ENCODE measurements at places on chromosomes 16 and 17.

GRCh38 chr16:82067042-82067803 is 32.2 kb downstream of the HSD17B2 start:
- no peak for DNase-seq

DNA sequence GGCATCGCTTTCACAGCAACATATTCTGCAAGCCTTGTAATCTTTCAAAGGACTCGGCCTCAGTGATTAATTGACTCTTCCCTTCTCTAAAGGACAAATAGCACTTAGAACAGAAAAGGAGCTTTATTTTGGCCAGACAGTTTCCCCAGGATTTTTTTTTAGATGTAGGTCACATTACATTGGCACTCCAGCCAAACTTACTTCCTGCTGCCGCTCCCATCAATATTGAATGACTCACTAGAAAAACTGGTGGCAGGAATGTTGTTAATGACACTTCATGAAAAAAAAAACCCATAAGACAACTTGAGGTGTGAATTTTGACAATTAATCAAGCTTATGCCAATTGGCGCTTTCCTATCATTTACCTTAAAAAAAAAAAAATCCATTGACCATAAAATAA is 432.6 kb downstream of the TOX3 start:
- DNase-seq: no peak

GRCh38 chr17:55320594-55321426 is 56.0 kb downstream of the HLF start:
- no peak for DNase-seq

- no peak for DNase-seq
Measured at GRCh38 chr17:14296166-14296910, 4.5 kb upstream of the HS3ST3B1 start.

DNA sequence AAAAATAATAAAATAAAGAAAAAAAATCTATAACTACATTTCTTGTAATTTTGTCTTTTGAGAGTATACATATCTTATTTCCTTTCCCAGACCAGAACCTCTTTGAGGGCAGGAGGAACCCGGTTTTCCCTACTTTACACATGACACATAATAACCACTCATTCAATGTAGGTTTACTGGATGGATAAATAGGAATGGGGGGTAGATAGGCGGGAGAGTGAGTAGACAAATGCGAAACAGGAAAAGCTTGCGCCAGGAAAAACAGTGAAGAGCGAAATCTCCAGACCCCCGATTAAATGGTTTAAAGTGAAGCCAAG is 515 bp upstream of the GOSR2 start:
- DNase-seq: no peak

DNA sequence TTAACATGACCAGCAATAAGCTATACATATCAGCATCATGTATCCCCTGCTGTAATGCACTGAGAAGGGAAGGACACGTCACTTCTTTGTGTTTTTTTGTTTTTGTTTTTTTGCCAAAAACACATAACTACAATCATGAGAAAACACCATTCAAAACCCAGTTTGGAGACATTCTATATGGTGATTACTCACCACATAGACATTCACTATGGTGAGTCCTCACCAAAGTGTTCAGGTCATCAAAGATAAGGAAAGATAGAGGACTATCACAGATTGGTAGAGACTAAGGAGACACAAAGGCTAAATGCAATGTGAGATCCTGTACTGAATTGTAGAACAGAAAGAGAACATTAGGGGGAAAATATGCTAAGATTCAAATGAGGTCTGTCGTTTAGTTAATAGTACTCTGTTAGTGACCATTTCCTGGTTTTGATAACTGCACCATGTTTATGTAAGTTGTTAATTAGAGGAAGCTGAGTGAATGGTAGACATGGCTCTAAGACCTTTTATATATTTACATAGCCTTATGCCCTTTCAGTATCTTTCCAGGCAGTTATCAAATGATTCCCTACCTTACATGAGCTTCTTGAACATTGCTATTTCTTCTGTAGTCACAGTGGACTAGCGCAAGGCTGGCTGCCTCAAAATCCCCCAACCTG is 46.6 kb downstream of the PIK3R5 start:
- no peak for DNase-seq

DNA sequence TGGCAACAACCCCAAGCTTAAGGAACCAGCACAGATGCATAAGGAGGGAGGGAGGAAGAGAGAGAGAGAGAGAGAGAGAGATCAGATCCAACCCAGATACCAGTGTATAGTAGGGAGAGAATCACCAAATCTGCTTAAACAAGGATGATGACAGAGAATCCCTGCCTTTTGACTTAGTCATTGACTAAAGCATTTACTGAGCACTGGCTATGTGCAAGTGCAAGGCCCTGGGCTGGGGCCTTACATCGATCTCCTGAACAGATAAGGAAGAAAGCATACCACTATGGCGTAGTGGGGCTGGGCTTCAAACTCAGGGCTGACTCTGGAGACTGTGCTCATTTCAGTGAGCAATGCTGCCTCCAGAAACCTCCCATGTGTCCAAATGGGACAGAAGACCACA is 15.8 kb downstream of the TSNAXIP1 start:
- no peak for DNase-seq

GRCh38 chr16:50302472-50303005 is 36.2 kb downstream of the ADCY7 start:
- DNase-seq: no peak

- DNase-seq: no peak
Measured at GRCh38 chr17:61335105-61335844, 64.4 kb upstream of the TBX2 start.

DNA sequence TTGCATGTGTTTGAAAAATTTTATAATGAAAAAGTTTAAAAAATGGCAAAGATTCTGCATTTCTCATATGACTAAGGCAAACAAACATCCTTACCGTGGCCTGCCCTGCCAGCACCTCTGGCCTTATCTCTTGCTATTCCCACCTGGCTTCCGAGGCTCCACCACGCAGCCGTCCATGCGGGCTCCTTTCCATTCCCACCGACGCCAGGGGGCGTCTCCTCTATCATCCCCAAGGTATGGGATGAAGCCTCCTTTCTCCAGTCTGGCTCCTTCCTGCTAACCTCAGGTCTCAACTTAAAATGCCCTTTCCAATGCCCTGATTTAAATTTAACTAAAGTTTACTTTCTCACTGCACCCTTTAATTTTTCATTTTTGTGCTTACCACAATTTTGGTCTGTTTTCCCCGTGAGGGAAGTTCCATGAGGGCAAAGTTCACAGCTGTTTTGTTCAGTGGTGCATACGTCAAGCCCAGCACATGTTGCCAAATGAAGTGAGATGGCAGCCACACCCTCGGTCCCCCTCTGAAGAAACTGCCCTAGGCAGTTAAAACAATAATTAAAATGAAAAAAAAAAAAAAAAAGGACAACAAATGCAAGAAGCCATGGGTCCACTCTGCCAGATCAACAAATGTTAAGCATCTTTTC is 13.3 kb upstream of the SDK2 start:
- DNase-seq: peak; percentile 20

DNA sequence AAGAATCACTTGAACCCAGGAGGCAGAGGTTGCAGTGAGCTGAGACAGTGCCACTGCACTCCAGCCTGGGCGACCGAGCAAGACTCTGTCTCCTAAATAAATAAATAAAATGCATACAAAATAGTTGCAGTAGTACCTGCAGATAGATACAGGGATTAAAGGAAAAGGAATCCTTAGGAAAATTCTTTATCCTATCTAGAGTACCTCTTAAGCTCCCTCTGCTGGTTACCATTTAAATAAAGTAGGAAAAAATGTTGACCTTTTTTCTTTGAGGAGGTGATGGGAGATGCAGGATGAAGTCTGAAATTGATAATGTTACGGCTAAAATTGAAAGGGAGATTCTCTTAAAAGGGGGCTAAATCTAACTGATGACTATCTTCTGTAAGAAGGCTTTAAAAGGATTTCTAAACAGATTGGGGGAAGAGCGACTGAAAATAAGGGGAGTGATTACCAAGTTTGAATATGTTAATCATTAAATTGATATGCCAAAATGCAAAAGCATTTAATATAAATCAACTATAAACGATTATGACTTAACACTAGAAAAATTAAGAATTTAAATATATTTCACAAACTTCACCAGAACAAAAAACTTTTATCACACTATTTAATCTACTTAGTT is 29.4 kb downstream of the C16orf87 start:
- peak; percentile 36 for DNase-seq

DNA sequence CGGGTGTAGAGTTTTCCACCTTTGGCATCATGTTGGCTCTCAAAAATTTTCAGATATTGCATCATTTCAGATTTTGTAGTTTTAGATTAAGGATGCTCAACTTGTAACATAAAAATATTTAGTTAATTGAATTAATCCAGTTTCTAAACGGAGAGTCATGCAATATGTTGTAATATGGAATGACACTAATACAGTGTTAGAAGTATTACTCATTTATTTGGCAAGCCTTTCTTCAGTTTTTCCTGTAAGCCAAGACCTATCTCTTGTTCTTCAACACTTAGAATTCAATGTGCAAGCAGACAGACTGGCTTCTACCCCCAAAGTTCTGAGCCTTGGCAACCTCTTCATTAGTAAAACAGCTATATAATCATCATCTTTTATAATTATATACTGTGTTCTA is 985.0 kb upstream of the GOT2 start:
- no peak for DNase-seq

DNA sequence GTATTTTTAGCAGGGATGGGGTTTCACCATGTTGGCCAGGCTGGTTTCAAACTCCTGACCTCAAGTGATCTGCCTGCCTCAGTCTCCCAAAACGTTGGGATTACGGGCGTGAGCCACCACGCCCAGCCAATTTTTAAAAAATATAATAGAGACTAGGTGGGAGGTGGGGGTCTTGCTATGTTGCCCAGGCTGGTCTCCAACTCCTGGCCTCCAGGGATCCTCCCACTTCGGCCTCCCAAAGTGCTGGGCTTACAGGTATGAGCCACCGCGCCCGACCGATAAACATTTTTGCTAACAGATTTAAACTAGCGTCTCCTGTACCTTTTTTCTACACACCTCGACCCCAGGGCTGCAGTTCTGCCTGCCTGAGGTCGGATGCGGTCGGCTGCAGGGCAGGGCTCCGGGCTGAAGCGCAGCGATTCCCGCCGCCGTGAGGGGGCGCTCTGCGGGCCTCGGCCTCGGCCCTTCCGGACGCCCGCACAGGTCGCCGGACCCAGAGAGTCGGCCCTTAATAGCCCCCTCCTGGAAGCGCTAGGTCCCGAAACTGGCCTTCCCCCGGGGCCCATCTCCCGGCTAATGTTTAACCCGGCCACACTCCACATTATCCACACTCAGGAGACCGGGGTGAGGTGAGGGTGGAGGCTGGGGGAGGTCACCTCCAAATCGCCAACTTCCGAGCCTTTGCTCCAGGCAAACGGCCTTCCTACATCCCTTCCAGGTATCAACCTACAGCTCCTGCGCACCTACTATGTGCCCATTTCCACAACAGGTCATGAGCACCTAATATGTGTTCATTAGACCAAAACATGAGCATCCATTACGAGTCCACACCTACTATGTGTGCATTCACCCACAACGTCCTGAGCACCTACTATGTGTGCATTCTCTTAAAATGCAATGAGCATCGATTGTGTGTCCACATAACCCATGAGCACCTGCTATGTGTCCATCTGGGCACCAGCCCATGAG is 2.0 kb upstream of the GLIS2 start:
- no peak for DNase-seq

GRCh38 chr16:4212211-4212933 is 29.5 kb downstream of the SRL start:
- no peak for DNase-seq

GRCh38 chr16:84853534-84853933 is 33.7 kb downstream of the CRISPLD2 start:
- no peak for DNase-seq

- DNase-seq: no peak
Measured at GRCh38 chr17:77877036-77877435, 81.5 kb upstream of the TNRC6C start.

DNA sequence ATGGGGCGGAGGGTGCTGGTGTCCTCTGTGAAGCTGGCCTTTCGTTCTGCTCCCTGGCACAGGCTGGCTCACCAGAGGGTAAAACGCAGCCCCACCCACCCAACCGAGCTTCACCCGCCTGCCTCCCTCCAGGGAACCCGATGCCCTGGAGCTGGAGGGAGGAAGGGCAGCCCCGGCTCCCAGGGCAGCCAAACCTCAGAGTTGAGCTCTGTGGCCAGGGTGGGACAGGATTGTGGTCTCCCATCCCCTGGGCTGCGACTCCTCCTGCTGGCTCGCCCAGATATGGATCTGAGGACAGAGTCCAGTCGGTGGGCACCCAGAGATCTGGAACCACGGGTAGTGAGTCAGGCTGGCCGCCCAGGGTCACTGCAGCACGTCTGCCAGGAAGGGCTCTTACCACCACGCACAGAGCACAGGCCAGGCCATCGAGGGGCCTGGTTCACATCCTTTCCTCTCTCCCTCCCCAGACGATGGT is 42.6 kb upstream of the CHMP6 start:
- DNase-seq: no peak

DNA sequence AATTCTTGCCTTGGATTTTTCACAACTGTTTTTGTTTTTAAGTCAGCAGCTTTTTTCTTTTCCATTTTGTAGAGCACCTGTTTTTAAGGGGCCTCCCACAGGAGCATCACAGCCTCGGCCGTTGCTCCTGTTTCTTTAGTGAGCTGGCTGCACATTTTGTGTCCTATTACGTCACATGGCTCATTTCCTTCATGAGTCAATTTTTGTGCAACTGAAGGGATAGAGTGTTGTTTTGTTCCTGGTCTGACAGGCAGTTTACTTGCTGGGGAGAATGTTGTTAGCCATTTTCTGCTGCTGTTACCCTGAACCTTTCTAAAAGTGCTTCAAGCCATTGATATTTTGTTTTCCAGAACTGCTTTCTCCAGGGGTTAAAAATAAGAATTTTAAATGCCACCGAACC is 45.0 kb upstream of the CRISPLD2 start:
- no peak for DNase-seq

DNA sequence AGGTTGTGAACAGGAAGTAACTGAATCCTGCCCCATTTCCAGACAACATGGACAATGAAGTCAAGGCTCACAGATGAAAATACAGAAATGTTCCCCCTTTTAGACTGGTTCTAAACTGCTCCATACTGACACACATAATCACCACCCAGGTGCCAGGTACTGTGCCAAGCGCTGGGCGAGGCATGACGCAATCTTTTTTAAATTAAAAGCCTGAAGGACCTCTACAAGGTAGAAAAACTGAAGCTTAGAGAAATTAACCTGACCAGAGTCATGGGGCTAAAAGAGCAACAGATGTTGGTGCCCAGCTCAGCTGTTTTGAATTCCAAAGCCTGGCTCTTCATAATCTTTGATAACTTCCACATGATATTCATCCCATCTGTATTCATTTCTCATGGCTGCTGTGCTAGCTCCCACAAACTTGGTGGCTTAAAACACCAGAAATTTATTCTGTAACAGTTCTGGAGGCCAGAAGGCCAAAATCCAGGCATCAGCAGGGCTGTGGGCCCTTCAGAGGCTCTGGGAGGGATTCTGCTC is 4.9 kb upstream of the RAB11FIP4 start:
- DNase-seq: no peak

GRCh38 chr16:80938004-80938878 is 68.4 kb downstream of the CMC2 start:
- DNase-seq: no peak
